ENCODE measurements at places on chromosomes 2 and 18.
A peak's percentile ranks its signal among the peaks of the same experiment; 100 is the strongest.

DNA sequence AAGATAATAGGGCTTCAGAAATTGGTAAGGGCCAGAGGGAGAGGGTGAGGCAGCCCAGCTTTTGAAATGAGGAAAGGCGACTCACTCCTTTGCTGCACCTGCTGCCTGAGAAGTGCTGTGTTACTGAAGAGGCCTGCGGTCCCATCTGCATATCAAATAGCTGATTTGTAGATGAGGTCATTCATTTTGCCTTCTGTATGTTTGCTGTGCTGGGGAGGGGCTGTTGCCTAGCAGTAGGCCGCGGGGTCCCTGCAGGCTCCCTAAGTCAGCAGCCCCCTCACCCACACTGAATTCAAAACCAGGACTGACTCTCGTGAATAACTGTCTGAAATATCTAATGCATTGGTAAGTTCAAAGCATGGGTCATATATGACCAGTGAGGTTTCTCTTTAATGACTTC, 377.2 kb downstream of the SOX11 start:
- peak; percentile 60 for DNase-seq

DNA sequence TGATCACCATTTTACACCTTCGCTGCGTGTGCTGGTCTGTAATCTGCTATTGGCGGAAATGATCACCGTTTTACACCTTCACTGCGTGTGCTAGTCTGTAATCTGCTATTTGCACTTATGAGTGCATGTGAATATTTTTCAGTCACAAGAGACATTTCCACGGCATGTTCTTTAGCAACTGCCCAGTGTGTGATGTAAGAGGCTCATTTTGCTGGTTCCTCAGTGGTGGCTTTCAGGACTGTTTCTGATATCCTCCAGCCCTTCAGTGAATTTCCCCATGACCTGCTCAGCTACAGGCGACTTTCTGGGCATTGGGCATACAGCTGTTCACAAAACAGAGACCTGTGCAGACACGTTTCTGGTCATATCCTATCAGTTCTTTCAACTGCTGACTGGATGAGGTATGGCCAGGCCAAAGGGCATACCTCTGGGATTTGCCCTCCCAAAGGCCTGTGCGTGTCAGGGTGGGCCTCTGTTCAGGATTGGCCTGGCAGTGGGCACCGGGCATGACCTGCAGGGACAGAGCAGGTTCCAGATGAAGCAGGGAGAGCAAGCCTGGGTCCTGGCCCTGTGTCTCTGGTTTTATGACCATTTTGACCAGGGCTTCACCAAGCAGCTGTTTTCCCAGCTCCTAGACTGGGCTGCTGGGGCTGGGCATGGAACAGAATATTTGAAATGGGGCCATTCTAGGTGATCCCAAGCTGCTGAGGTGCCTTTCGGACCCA, 521 bp upstream of the PROM2 start:
- DNase-seq, result no peak

- DNase-seq, result no peak
These were observed 217.4 kb downstream of the KCNE4 start for GRCh38 chr2:223269386-223269785.

- no peak for DNase-seq
These were observed 68.3 kb upstream of the BOD1L2 start for GRCh38 chr18:57078614-57079013.

DNA sequence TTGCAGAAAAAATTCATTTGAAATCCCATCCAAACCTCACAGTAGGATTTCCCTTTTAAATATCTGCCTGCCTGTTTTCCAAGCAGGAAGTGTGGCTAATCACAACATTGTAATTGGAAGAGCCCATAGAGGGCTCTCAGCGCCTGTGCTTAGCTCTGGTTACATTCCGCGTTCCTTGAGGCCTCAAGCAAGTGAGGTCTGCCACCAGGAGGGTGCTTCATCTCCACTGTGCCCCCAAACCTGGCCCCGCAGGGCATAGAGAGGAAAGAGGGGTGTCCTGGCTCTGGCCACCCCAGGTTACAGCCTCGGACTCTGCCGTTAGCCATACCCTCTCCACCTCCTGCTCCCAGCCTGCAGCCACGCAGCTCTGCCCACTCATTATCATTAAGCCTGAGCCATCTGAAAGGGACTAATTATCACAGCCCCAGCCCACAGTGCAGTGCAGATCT, 214.8 kb downstream of the SP3 start:
- peak; percentile 82 for DNase-seq

DNA sequence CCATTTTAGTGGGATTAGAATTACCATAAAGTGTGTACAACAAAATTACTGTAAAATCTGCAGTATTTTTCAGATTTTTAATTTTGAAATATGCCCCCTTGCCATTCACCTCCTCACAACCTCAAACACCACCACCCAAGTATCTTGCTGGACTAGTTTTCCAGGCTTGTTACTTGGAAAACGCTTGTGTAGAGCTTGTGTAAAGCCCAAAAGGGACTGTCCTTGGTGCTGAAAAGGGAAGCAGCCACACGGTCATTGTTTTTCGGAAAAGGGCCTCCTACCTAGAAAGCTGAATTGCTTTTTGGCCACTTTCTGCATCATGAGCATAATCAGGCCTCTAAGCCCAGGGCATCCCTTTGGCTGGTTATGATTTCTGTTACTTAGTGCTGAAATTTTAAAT, 563.4 kb downstream of the LRRTM4 start:
- DNase-seq, result peak; percentile 92

- DNase-seq, result no peak
These were observed 62.9 kb downstream of the KIF1A start for GRCh38 chr2:240757086-240757614.

- DNase-seq, result no peak
These were observed 279.2 kb downstream of the GALR1 start for GRCh38 chr18:77528872-77529271.

DNA sequence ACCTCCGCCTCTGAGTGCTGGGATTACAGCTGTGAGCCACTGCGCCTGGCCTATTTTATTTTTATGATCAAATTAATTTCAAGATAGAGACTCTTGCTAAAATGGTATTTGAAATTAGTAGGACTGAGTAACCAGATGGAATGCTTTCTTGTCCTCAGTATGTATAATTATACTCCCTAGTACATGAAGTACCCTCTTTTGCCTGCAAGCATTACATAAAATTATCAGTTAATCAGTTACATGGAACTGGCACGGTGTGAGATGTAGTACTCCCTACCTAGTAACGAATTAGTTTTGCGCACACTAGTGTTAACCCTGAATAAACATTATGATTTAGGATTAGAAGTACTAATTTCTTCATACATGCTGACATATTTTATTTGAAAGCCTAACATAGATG, 41.6 kb downstream of the RBBP8 start:
- no peak for DNase-seq

DNA sequence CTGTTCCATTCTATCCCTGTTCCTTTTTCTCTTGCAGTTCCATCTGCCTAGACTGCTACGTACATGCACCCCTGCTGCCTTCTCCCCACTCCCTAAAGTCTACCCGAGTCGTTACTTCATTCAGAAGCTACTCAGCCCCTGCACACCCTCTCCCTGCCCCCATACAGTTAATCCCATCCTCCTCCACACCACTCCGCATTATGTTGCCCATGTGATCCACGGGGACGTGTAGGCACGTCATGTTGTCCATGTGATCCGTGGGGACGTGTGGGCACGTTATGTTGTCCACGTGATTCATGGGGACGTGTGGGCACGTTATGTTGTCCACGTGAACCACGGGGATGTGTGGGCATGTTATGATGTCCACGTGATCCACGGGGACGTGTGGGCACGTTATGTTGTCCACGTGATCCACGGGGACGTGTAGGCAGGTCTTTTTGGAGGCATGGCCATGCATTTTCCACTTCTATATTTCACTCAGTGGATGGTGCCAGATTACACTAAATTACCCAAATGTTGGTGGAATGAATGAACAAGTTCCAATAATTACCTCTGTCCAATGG, 299.5 kb downstream of the DCDC2C start:
- no peak for DNase-seq

- peak; percentile 72 for DNase-seq
These were observed at the start of gene SEMA4C for GRCh38 chr2:96869822-96870625. Gene SEMA4C (minus strand): TSS chr2:96870080. CDS start chr2:96867886, 2,194 bp downstream.

- no peak for DNase-seq
These were observed 21.7 kb upstream of the CDH2 start for GRCh38 chr18:28198620-28199019.

DNA sequence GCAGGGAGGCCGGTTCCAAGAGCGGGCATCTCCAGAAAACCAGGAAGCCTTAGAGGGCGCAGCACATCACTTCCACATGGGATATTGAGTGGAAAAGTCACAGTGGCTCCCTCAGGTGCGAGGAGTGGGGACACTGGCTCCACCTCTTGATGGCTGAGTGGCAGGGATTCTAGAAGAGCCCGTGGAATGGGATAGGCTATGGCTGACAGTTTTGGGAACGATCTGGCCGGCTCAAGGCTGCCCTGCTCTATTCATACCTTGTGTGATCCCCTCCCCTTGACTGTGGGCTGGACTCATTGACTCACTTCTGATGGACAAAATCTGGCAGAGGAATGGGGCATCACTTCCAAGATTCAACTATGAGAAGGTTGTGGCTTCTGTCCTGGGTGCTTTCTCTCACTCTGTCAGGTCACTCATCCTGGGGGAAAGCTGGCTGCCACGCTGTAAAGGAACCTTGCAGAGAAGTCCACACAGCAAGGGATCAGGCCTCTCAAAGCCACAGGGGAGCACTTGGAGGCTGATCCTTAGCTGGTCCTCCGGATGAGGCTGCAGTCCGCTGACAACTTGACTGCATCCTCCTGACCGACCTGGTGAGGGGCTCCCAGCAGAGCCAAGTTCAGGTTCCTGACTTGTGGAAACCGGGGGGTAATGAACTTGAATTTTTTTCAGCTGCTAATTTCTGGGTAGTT, 46.7 kb upstream of the HS6ST1 start:
- DNase-seq, result no peak

- peak; percentile 57 for DNase-seq
These were observed 1.1 kb downstream of the ITGAV start for GRCh38 chr2:186590759-186591505.

DNA sequence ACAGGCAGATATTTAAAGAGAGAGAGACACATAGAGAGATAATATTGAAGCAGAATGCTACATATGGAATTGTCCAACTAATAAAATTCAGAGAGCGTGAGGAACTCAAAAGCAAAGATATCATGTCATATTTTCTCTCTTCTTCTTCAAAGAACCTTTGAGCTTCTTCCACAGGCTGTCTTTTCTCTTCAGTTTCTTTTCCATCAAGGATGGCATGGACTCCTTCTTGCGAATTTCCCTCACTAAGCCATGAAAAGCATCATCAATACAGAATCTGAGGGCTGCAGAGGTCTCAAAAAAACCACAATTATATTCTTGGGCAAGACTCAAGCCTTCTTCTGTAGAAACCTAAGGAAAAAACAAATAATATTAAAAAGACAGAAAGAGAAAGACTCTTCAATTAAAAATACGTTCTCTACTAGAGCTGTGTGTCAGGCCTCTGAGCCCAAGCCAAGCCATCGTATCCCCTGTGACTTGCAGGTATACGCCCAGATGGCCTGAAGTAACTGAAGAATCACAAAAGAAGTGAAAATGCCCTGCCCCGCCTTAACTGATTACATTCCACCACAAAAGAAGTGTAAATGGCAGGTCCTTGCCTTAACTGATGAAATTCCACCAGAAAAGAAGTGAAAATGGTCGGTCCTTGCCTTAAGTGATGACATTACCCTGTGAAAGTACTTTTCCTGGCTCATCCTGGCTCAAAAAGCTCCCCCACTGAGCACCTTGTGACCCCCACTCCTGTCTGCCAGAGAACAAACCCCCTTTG, 371.9 kb downstream of the RIT2 start:
- peak; percentile 75 for DNase-seq

DNA sequence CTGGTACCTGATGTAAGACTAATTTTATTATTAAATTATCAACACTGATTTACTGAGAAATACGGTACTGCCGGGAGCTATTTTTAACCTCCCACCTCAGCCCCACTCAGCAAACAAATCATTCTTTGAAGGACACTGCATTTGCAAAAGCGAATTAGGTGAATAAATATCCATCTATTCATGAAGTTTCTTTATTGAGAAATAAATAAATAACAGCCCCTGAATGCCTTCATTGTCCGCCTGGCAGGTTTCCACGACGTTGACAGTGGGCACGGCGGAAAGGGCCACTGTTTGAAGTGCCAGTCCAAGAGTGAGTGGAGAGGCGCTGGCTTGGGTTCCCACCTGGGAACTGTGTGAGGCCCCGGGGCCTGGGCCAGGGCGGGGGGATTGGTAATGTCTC, 15.7 kb downstream of the C1QL2 start:
- no peak for DNase-seq

- DNase-seq, result no peak
These were observed 33.6 kb downstream of the LYPD6 start for GRCh38 chr2:149363958-149364357.

- DNase-seq, result no peak
These were observed 264.6 kb upstream of the STON1 start for GRCh38 chr2:48265169-48266030.

- DNase-seq, result no peak
These were observed 41.3 kb downstream of the GAREM1 start for GRCh38 chr18:32429402-32429801.

Measured in GM23338 (cell line).